Aorta (tissue), 5 donors: ENCODE measurements at places on chromosomes 2 and 18. TPM values are rescaled to one million over a fixed set of nuclear protein-coding genes. Genes with fewer than 3 reads are reported as not detected.

- no peak for DNase-seq
Measured at GRCh38 chr2:230770804-230771203, 58.2 kb downstream of the CAB39 start.

DNA sequence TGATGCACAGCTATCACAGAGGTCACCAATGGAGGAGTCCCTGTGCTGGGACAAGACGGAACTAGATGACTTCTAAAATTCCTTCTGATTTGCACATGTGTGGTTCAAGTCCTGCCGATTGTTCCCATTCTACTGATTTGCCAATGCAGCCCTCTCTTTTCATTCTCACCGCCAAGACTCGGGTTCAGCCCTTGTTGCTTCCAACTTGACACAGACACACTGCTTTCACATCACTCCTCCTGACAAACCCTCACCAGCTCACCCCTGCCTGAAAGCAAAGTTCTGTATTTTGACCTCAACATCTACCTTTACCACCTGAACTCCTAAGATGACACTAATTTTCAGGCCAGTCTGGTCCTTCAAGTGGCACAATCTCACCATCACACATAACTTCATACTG, 25.5 kb downstream of the REEP1 start:
- DNase-seq: no peak

- DNase-seq: no peak
Measured at GRCh38 chr2:211800001-211800400, 738.6 kb downstream of the ERBB4 start.

- no peak for DNase-seq
Measured at GRCh38 chr2:233708942-233709341, 3.8 kb upstream of the UGT1A5 start.

DNA sequence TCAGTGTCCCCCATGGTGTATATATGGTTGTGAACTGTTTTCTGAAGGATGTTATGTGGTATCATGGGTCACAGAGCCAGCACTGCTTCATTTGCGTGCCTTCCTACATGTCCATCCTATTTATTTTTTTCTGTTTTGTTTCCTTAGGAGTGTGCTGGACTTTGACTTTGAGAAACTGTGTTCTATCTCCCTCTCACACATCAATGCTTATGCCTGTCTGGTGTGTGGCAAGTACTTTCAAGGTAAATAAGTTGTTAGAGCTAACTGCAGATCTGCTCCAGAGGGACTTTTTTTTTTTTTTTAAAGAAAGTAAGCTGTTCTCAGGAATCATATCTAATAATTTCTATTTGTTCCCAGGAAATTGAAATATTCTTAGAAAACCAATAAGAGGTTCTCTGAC, 5.4 kb downstream of the USP39 start:
- DNase-seq: no peak

DNA sequence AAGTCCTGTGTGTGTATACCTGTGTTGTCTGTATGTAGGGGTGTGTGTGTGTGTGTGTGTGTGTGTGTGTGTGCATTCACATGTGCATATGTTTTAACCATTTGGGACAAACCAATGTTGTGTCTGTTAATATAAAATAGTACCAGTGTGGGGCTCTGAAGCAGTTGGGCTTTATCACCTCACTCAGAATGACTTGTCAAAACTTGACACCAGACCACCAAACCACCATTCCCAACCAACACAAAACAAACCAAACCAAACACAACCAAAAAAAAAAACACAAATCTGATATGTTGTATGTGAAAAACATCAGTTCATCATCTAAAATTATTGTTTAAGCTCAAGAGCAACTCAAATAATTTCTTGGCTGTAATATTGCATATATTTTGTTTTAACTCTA, 42.1 kb downstream of the CALCRL start:
- no peak for DNase-seq

GRCh38 chr2:180583441-180584140, 396.8 kb upstream of the UBE2E3 start:
- DNase-seq: no peak

GRCh38 chr2:232779934-232780333, 3.6 kb upstream of the KCNJ13 start:
- DNase-seq: no peak

- no peak for DNase-seq
Measured at GRCh38 chr2:233312874-233313273, 5.3 kb downstream of the SAG start.

- no peak for DNase-seq
Measured at GRCh38 chr2:226623587-226624368, 175.8 kb downstream of the IRS1 start.

- no peak for DNase-seq
Measured at GRCh38 chr2:213863541-213863940, 547.3 kb upstream of the VWC2L start.

DNA sequence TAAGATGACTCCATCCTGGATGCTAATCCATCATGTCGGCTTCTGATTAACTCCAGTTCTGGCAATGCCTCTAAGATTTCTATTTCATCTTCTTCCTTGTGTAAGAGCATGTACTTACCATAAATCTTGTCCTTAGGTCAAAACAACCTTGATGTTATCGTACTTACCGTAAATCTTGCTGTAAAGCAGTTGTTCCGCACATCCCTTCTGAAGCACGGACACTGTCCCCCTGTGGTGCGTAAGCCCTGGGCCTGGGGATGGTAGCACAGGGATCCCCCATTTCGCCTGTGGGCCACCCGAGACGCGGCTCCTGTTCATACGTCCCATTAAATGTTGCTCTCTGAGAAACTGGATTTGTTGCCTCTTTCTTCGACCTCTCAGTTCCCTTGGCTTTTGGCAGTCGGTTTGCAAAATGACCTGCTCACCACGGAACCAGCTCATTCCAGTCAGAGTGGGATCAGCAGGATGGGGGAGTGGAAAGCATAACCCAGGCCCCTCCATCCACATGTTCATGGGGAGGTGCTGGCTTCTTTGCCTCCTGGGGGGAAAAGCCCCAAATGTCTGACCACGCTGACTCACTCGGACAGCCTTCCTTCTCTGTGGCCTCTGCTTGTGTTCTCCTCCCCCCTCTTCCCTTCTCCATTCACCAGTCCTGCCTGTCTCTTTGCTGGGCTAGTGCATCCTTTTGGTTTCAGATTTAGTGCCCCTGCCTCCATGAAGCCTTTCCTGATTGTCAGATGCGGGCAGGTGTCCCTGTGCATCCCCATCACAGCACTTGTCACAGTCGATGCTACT, 49.9 kb downstream of the RAB31 start:
- no peak for DNase-seq

DNA sequence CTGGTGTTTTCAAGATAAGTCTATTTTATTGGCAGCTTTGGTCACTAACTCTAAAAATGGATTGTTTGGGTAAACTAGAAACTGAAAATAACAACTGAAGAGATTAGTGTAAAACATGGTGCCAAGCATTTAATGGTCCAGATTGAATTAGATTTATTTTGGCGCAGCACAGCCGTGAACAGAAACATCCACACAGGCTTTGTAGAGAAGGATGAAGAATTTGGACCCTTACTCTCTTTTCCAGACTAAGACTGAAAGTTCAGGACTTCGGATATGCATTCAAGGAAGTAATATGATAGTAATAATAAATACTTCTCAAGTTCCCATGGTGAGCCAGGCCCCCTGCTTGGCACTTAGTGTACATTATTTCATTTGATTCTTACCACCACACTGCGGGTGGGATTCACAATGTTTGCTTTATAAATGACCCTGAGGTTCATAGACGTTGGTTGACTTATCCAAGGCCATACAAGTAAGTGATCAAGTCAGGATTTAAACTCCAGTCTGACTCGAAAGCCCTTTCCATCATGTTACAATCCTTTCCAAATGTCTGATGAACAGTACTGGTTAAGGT, 54.2 kb upstream of the ITGB6 start:
- no peak for DNase-seq

DNA sequence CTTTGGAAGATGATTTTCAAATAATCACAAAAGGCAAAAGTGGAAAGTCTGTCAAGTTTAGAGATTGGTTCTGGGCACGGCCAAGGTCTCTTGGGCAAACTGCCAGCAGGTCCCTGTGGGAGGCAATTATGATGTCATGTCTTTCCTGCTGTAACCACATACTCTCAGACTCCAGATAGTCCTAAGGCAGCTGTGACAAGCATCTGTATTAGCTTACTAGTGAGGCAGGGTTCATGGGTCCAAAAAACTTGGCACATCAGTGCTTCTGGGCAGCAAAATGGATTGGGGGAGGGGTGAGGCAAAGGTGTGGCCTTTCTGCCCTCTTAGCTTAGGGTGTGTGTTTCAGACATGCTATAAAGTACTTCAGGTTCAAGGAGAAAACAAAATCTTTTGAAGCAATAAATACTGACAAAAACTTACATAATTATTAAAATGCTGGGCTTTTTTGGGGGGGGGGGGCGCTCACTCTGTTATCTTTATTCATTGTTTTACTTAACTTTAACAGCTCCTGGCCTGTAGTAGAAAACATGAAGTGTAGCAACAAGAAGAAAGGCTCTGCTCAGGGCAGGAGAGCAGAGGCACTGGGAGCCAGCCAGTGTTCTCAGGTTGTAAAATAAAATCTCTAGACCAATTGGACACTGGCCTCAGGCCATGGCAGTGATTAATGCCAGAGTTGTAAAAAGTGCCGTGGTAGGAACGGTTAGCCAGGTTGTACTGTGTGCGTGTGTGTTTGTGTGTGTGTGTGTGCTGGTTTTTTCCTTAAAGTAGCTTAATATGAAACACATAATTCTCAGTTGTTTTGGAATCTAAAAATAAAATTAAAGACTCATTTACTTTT, 14.3 kb upstream of the TANC1 start:
- peak; percentile 81 for DNase-seq

GRCh38 chr2:55916473-55917049, 7.0 kb downstream of the EFEMP1 start:
- DNase-seq: no peak

DNA sequence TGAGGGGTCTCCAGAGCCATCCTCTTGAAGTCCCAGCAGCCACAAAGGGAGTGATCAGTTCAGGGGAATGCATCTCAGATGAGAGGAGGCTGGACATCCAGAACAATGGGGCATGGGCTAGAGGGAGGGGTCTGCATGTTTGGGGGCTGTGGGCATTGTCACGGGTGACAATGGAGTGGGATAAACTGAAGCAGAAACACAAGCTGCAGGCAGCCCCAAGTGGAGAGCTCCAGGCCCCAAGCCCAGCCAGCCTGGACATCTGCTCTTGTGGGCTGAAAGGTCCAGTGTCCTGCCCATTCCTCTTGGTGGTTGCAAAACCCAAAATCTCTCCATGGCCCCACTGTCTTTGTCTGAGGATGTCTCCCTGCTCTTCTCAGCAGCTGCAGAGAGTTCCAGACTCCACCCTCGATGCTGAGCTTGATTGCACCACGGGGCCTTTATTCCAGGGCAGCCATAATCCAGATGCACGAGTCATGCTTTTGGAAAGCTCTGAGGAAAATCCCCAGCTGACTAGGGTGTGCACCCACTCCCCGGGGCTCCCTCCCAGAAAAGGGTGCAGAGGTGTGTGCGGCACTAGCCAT, 149.4 kb downstream of the TNS1 start:
- DNase-seq: peak; percentile 77

DNA sequence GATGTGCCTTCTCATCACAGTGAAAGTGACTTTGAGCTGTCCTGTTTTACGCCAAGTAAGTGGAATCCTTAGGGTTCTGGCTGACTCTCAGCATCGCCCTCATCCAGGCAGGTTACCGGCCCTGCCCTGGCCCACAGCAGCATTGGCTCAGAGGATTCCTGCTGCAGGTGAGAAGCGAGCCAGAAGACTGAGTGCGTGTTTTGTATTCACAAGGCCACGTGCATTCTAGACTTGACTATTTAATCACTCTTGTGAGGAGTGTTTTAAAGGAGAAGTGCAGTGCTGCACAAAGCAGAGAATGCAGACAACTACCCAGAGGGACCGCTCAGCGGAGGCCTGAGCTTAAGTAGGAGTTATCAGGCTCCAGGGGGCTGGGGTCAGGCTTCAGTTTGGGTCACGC, 48.3 kb downstream of the LAMA3 start:
- DNase-seq: no peak

DNA sequence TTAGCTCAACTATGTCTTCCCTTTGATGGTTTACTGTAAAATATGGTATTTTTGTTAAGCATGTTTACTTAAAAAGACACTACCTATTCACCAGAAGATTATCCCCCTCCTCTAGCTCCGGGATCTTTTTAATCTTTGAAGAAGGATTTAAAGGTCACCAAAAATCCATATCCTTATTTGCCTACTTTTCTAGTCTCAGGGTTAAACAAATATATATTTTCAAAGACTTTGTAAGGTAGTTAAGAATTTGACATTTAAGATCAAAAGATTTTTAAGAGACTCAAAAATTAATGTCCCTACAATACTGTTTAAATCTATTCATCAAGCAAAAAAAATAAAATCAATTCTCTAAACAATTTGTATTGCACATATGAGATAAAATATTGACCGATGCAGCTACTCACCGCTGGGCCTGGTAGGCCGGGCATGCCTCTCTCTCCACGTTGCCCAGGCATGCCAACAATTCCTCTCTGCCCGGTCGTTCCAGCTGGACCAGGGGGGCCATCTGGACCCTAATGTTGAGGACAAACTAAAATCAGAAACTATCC, 76.1 kb downstream of the COL3A1 start:
- DNase-seq: no peak

- DNase-seq: no peak
Measured at GRCh38 chr18:59681051-59681450, 16.2 kb downstream of the CCBE1 start.

DNA sequence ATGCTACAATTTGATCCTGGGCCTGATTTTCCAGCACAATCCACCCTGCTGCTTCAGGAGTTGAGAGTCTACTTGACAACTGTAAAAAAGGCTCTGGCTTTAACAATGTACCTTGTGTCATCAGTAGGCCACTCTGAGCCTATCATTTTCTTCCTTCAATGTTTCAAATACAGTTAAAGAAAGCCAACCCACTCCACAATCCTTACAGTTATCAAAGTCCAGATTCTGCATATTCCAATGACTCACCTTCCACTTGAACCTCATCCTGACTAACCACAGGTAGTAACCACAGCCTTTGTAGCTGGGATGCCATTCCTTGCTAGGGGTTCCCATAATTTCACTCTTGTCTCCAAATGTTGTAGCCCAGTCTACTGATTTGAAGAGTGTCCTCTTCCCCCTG, 35.5 kb upstream of the AQP4 start:
- no peak for DNase-seq

DNA sequence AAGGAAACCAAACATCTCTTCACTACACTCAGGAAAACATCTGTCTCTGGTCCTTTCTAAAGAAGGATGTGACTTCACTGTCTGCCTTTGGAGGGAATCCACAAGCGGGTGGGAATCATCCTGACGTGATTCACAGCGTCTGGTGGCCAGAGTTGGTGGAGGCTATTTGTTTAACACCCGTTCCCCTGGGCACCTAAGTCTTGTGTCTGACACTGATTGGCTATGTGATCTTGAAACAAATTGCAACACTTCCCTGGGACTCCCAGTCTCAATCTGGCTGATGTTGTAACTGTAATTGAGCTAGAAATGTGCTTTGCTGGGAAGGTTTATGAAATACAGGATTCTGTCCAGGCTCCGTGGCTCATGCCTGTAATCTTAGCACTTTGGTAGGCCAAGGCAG, 28.8 kb upstream of the SIX3 start:
- no peak for DNase-seq

RAB6C gene
- not detected for total RNA-seq

ANKRD30B gene
- not detected for total RNA-seq

CBLN2 gene
- 0.49 TPM for total RNA-seq

HEATR5B gene
- 28.2 TPM for total RNA-seq

GALNT13 gene
- total RNA-seq: 0.78 TPM

KLHL41 gene
- 0.87 TPM for total RNA-seq

ABCB11 gene
- 0.21 TPM for total RNA-seq

LHCGR gene
- total RNA-seq: not detected

IL18R1 gene
- 11.0 TPM for total RNA-seq
